ENCODE measurements at places on chromosomes 1 and 21.

GRCh38 chr1:63326106-63326472 lies 3.7 kb downstream of the FOXD3 start:
- DNase-seq: no peak

GRCh38 chr1:39087435-39087834 lies 61.3 kb downstream of the NDUFS5 start:
- DNase-seq: no peak

GRCh38 chr1:3054474-3054873 lies 14.5 kb upstream of the PRDM16 start:
- no peak for DNase-seq

GRCh38 chr1:245168086-245168485 lies 13.3 kb downstream of the KIF26B start:
- DNase-seq: no peak

- DNase-seq: no peak
These were observed 573.1 kb downstream of the USP25 start for GRCh38 chr21:16302851-16303282.

- peak; percentile 45 for DNase-seq
These were observed 841 bp downstream of the ADSS2 start for GRCh38 chr1:244450597-244451538.

DNA sequence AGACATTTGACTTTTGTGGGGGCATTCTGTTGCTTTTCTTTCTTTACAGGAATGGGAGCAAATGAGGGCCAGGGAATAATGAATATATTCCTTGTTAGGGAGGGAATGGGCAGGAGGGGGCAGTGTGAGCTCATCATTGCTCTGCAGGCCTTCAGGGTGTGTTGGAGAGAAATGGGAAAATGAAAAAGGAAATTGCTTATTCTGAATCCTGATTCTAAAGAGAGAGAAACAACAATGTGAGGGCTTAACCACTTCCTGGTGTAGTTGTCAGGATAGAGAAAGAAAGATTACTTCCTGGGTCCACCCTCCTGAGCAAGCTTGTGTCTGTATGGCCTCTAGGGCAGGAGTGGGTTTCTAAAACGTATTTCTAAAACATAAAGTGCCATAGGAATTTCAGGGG lies 28.3 kb downstream of the VANGL2 start:
- DNase-seq: no peak

- no peak for DNase-seq
These were observed 15.1 kb upstream of the TIPRL start for GRCh38 chr1:168163670-168164069.

DNA sequence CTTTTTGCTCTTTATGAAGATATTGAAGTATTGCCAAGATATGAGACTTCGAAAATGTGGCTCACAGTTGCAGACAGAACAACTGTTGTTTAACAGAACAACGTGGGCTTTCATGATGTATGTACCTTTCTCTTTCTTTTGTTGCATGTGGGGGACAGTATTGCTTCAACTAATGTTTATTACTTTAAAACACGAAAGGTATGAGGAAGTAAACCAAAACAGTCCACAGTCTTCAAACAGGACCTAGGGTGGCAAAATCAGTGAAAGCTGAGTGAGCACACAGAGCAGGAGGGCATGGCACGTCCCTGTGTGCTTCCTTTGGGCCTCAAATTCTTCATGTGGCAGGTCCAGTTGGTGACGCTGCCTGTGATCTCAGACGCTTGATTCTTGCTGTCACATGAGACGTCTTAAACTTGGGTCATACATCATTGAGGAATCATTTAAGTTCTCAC lies 7.8 kb upstream of the CHAF1B start:
- DNase-seq: no peak

GRCh38 chr1:188343914-188344313 lies 1515.2 kb downstream of the PLA2G4A start:
- DNase-seq: no peak

DNA sequence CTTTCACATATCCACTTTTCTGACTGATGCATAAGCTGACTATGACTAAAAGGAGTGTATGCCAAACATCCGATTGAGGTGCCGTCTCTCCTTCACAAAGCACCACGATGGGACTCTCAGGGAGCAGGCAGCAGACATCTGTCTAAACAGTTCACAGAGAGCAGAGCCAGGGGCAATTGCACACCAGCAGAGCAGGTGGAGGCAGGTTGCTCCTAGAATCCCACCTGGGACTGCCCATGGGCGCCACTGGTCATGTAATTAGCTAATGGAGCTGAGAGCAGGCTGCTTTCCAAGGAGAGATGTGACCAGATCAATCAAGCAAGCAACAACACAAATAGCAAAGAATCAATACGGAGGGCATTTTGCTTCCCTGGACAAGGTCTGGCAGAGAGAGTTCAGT lies 30.5 kb upstream of the COA6 start:
- no peak for DNase-seq

DNA sequence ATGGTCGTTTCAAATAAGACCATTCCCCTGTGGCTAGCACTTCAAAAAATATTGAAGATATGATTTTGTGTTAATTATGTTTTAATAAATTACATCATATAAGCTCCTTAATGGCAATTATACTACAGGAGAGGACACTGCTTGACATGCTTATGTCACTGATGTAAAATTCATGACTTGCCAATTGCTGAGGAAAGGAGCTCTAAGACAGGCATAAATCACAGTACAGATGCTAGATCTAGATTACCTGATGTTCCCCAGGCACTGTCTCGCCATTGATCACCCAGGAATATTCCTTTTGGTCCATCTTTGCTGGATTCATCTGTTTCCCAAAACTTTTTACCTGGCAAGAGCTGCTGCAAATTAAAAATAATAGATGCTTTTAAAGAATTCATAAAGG lies 58.8 kb downstream of the PUM1 start:
- DNase-seq: no peak

- DNase-seq: no peak
These were observed 15.7 kb downstream of the S100A16 start for GRCh38 chr1:153597206-153597605.

DNA sequence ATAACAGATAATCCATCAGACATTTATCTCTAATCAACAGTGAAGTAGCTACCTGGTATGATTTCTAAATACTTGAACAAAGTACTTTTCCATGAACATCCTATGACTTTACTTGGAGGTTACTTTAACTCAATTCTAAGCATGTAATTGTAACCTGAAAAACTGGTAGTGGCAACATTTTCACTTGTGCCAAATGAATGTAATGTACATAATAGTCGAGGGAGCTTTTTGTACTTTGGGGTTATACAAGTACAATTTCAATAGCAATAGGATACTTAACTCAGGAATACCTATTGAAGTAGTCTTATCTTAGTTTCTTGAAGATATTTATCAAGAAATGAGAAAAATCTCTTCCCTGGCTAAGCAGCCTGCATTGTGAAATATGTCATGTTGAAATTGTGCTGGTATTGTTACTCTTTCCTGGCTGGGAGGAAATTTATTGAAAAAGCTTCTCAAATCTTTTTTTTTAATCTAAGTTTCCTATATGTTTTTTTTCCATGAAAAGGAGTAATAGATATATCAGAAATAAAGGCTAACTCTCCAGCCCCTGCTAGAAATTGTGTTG lies 33.7 kb upstream of the CACYBP start:
- DNase-seq: no peak

- no peak for DNase-seq
These were observed 872 bp upstream of the PPP2R5A start for GRCh38 chr1:212284332-212284743.

GRCh38 chr1:29945426-29945825 lies 709.1 kb downstream of the PTPRU start:
- no peak for DNase-seq

GRCh38 chr1:14728516-14728915 lies 130.0 kb downstream of the KAZN start:
- DNase-seq: no peak

DNA sequence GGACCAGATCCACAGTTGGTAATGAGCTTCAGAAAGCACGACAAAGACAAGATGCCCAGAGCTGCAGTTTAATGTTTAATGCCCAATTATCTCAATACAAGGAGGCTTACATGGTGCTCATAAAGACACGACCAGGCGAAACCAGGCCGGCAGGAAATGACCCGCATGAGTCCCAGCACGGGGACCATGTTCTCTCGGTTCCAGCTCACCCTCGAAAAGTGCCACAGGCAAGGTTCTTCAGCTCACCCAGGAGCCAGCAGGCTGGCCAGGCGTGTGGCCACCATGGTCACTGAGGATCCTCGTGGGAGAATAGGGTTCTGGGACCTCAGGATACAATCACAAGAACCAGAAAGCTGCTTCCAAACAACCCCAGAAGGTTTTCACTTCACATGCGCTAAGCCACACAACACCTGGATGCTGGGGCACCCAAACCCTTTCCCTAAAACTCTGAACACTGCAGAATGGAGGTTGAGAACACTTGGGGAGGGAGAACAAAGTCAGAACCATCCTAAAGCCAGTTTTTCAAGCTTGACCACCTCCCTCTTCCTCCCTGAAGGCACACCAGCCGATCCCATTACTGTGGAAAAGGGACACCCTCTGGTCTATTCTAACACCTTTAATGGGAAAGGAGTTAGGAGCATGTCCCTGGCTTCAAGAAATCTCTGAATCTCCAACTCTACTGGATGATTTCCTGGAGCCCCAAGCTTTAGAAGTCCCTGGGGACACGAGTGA lies 22.6 kb upstream of the ASAP3 start:
- no peak for DNase-seq

GRCh38 chr1:160284220-160284781 lies 632 bp downstream of the PEX19 start:
- no peak for DNase-seq

GRCh38 chr1:53085405-53085804 lies 23.4 kb downstream of the PODN start:
- DNase-seq: no peak
